ENCODE measurements at places on chromosomes 2 and 18.

GRCh38 chr2:41483982-41484857 lies 563.6 kb upstream of the PKDCC start:
- no peak for DNase-seq

- DNase-seq = no peak
Measured at GRCh38 chr18:26403491-26403890, 144.9 kb downstream of the KCTD1 start.

DNA sequence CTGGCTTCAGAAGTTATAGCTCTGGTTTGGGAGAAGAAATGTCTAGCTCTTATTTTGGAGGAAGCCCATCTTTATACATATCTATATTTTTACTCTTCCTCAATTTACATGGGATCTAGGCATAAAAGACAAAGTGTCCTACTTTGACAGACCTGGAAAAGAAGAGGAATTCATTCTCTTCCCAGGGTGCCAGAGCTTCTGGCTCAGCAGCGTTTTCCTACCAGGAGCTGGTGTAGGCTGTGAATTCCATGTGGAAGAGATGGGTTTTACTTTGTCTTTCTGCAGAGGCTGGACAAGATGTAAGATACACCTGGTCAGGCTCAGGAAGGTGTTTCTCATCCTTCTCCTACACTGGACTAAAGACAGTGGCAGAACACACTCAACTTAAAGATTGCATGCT lies 50.2 kb upstream of the LYPD6B start:
- no peak for DNase-seq

GRCh38 chr18:6579486-6579885 lies 150.0 kb upstream of the ARHGAP28 start:
- no peak for DNase-seq

DNA sequence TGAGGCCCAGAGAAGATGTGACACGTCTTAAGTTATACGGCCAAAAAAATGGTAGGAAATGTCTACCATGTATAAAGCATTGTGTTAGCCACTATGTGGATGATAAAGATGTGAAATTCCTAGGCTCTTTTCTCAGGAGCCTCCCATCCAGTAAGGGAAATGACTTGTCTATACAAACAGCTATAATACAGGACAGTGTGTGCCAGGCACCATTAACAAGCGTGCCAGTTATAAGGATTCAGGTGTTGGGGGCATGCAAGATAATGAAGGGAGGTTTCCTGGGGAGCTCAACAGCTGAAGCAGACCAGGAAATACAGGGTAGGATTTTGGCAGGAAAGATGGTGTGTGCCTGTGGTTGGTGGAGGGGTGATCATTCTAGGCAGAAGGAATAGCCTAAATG lies 37.6 kb downstream of the ALPK2 start:
- no peak for DNase-seq

DNA sequence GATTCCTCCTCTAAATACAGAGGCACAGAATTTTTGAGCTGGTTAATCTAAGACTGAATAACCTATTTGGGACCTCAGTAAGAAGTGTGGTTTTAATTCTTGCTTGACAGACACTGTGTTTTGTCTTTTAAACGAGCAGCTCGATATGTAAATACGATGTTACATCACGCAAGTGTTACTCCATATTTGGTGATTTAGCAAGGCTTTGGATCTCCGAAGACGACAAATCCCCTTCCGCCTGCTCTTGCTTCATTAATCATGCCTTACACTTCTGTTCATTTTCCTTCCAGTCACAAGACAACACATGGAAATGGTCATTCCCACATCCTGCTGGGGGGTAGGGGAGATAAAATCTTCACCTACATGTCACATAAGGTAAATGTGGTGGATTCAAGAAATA lies 9.4 kb downstream of the BCL11A start:
- DNase-seq = no peak

Data from NCI-H2081 (cell line).